ENCODE measurements at places on chromosomes 1 and 21. TPM values are rescaled to one million over a fixed set of nuclear protein-coding genes. Genes with fewer than 3 reads are reported as not detected.

Gene SHISA4
- 12.8 TPM for total RNA-seq

- no peak overlapping the region for H3K27ac ChIP-seq
- H3K36me3 ChIP-seq = no peaks in the 10 kb centered on the region
- no peaks in the 10 kb centered on the region for H3K27me3 ChIP-seq
- peaks cover 15% of the 10 kb centered on the region for H3K4me1 ChIP-seq
Observed at GRCh38 chr1:156845953-156846545, 12.9 kb downstream of the INSRR start.

Gene NSL1
- total RNA-seq = 33.9 TPM

Gene HAX1
- 84.2 TPM for total RNA-seq

Gene S100A8
- 49.2 TPM for total RNA-seq

- H3K27me3 ChIP-seq = no peaks in the 10 kb centered on the region
- H3K4me1 ChIP-seq = peaks cover 5% of the 10 kb centered on the region
- peaks cover 34% of the 10 kb centered on the region for H3K36me3 ChIP-seq
- H3K27ac ChIP-seq = no peak overlapping the region
- DNase-seq = no peak
Observed at GRCh38 chr1:39422614-39423013, 68.8 kb upstream of the BMP8A start.

Gene MAP3K21
- total RNA-seq = 9.0 TPM

- DNase-seq = peak; percentile 22
- peaks cover 49% of the 10 kb centered on the region for H3K4me1 ChIP-seq
- no peaks in the 10 kb centered on the region for H3K36me3 ChIP-seq
Observed at GRCh38 chr1:23343221-23344110, 618 bp downstream of the HNRNPR start.

DNA sequence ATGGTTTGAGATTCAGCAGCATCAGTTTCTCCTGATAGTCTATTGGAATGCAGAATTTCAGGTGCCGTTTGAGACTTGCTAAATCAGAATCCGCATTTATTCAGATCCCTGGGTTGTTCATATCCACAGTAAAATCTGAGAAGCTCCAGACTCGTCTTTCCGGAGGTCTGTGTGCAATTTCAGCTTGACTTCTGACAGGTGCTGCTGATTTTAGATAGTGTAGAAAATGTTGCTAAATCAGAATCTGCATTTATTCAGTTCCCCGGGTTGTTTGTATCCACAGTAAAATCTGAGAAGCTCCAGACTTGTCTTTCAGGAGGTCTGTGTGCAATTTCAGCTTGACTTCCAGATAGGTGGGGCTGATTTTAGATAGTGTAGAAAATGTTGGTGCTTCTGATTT, 113.7 kb downstream of the PAPPA2 start:
- H3K36me3 ChIP-seq = no peaks in the 10 kb centered on the region
- DNase-seq = no peak
- no peak overlapping the region for H3K4me3 ChIP-seq
- H3K27me3 ChIP-seq = no peaks in the 10 kb centered on the region

Gene ROR1
- 27.6 TPM for total RNA-seq

DNA sequence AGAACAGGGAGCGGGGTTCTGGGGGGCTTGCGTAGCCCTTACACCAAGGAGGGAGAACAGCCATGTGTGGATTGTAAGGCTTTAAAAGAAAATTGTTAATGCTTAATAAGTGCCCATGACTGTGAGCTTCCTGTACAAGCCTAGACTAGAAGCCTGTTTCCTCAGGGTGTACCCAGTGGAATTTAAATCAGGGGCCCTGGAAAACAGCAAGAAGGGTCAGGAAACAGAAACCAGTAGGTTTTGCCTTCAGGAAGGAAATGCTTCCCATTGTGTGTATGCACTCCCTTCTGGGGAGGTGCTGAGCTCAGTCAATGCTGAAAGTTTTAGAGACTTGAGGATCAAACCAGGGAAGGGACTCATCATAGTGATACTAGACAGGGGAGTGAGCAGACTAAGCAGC, 12.7 kb downstream of the UTP11 start:
- H3K4me1 ChIP-seq = peaks cover 37% of the 10 kb centered on the region
- no peak overlapping the region for H3K4me3 ChIP-seq
- no peaks in the 10 kb centered on the region for H3K27me3 ChIP-seq

DNA sequence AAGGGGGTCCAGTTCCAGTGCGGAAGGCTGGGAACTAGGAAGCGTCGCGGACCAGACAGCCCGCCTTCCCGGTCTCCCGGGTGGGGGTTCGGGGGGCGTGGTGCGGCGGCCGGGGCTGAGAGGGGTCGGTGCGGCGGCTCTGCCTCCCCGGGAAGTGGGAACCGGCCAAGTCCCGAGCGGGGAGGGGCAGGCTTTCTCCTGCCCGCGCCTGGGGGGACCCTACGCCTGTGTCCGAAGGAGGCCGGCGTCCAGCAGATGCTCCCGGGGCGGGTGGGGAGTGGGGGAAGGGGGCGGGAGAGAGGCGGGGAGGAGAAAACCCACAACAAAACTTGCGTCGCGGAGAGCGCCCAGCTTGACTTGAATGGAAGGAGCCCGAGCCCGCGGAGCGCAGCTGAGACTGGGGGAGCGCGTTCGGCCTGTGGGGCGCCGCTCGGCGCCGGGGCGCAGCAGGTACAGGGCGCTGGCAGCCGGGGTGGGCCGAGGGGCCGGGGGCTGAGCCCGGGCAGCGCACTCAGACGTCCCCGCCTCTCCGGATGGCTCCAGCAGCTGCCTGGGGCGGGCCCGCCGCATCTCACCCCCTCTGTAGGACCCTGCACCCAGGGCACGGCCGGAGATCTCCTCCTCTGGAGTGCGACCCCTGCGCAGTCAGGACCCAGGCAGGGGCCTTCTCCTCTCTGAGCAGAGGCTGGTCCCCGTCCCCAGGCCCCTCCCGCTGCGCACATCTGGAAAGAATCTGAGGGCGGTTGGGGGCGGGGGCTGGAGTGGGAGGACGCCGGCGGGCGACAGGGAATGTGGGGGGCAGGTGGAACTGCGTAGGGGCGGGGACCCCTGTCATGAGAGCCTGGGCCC, at the start of gene PODN:
Gene PODN, plus strand, starts transcription at position 355 of the 849 bp plus-strand sequence. CDS start 7,643 bp downstream, outside the sequence.
- peak within 1 kb of the TSS; percentile 67 for H3K27ac ChIP-seq
- H3K4me1 ChIP-seq = peaks cover 20% of the 10 kb centered on the region
- H3K27me3 ChIP-seq = no peaks in the 10 kb centered on the region
- no peak for DNase-seq
- H3K4me3 ChIP-seq = peak within 1 kb of the TSS; percentile 60

- no peak overlapping the region for H3K4me3 ChIP-seq
- H3K27ac ChIP-seq = no peak overlapping the region
- H3K4me1 ChIP-seq = no peaks in the 10 kb centered on the region
- no peaks in the 10 kb centered on the region for H3K27me3 ChIP-seq
- no peaks in the 10 kb centered on the region for H3K36me3 ChIP-seq
- no peak for DNase-seq
Observed at GRCh38 chr21:17472182-17472581, 40.7 kb upstream of the CXADR start.

DNA sequence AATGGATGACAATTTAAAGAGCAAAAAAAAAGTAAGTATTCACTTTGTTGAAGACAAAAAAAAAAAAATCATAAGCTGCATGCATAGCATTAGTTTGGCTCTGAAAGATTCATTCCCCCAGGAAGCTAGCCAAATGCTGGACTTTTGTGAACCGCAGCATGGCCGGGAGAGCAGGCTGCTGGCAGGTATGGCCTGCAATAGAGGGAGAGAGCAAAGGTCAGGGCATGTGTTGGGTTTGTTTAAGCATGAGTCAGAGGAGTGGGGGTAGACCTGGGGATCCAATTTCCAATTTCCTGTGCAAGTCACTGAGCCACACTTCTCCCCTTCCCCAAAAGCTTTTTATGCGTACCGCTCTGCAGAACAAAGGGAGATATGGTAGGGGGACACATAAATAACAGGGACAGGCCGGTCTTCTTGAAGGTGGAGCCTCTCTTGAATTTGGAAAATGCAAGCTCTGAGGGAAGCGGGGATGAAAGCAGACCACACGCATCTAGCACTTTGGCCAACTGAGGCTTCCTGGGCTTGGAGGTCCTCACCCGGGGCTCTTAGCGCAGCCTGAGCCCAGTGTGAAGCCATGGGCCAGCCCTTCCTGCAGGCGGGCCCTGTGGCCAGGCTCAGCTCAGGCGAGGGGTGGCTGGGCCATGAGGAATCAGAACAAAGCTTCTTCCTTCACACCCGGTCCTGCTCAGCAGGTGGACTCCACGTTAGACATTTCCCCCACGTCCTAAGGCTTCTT, 171.1 kb downstream of the TOMM20 start:
- no peak overlapping the region for H3K4me3 ChIP-seq
- no peak overlapping the region for H3K27ac ChIP-seq
- H3K4me1 ChIP-seq = peaks cover 52% of the 10 kb centered on the region
- no peaks in the 10 kb centered on the region for H3K36me3 ChIP-seq

DNA sequence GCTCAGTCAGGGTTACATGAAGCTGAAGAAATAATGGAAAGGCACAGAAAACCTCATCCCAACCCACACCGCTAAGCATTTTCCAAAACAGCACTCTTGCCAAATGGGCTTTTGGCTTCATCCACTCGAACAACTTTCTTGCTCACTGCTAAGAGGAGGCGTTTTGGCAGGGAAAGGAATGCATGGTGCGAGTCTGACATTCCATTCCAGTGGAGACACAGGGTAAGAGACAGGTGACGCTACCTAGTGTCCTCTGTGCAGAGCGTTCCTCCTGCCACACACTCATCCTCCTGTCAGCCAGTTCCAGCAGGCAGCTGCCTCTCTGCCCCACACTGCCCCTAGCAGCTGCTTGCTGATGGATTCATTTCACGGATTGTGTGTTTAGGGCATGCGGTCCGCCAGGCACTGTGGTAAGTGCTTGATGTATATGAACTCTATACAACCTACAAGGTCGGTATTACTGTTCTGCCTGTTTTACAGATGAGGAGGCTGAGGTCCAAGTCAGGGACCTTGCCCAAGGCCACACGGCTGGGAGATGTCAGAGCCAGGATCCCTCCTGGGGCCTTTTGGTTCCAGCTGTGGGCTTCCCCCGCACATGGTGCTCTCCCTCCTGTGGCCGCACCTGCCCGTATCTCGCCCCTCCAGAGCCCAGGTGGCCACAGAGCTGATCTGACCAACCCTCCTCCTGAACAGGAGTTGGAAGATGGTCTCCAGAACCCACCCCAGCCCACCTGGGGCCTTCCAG, 25.7 kb upstream of the BACE2 start:
- H3K27ac ChIP-seq = no peak overlapping the region
- H3K36me3 ChIP-seq = no peaks in the 10 kb centered on the region
- no peaks in the 10 kb centered on the region for H3K27me3 ChIP-seq
- H3K4me3 ChIP-seq = no peak overlapping the region

Gene OR2T27
- not detected for total RNA-seq

- no peak overlapping the region for H3K27ac ChIP-seq
- no peaks in the 10 kb centered on the region for H3K4me1 ChIP-seq
- H3K27me3 ChIP-seq = no peaks in the 10 kb centered on the region
- DNase-seq = no peak
- H3K4me3 ChIP-seq = no peak overlapping the region
- H3K36me3 ChIP-seq = no peaks in the 10 kb centered on the region
Observed at GRCh38 chr1:99551812-99552614, 93.9 kb upstream of the PALMD start.

- H3K27ac ChIP-seq = no peak overlapping the region
- no peak overlapping the region for H3K4me3 ChIP-seq
- DNase-seq = no peak
Observed at GRCh38 chr1:99675994-99676393, 30.1 kb downstream of the PALMD start.

DNA sequence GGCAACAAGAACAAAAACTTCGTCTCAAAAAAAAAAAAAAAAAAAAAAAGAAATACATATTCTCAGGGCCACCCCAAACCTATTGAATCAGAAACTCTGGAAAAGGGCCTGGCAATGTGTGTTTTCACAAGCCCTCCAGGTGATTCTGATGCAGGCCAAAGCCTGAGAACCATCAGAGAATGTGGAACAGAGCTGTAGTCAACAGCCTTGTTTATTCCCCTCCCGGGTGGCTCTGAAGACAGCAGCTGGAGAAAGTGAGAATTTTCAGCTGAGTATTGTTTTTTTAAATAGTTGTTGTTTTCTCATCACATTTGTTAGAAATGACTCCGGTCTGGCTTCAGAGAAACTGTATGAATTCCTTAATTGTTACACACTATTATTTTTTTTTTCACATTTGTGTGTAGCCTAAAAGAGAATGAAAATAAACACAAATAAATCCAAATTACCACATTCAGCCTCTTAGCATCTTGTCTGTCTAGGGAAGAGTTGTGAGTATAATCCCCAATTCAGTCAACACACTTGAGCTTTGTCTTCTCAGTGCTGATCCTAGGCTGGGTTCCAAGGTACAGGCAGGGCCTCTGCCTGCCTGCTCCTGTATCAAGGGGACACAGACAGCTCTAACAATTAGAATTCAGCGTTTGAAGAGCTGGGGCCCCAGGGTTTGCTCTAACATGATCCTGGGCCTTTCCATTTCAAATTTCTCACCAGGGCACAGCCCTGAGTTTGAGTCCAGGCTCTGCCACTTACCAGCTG, 6.6 kb upstream of the AZIN2 start:
- no peaks in the 10 kb centered on the region for H3K36me3 ChIP-seq
- H3K27ac ChIP-seq = no peak overlapping the region
- no peaks in the 10 kb centered on the region for H3K4me1 ChIP-seq

- H3K4me1 ChIP-seq = no peaks in the 10 kb centered on the region
- no peaks in the 10 kb centered on the region for H3K27me3 ChIP-seq
- no peak for DNase-seq
- H3K27ac ChIP-seq = no peak overlapping the region
- H3K36me3 ChIP-seq = no peaks in the 10 kb centered on the region
Observed at GRCh38 chr1:3054474-3054873, 14.5 kb upstream of the PRDM16 start.

Gene BSND
- under 0.01 TPM for total RNA-seq

DNA sequence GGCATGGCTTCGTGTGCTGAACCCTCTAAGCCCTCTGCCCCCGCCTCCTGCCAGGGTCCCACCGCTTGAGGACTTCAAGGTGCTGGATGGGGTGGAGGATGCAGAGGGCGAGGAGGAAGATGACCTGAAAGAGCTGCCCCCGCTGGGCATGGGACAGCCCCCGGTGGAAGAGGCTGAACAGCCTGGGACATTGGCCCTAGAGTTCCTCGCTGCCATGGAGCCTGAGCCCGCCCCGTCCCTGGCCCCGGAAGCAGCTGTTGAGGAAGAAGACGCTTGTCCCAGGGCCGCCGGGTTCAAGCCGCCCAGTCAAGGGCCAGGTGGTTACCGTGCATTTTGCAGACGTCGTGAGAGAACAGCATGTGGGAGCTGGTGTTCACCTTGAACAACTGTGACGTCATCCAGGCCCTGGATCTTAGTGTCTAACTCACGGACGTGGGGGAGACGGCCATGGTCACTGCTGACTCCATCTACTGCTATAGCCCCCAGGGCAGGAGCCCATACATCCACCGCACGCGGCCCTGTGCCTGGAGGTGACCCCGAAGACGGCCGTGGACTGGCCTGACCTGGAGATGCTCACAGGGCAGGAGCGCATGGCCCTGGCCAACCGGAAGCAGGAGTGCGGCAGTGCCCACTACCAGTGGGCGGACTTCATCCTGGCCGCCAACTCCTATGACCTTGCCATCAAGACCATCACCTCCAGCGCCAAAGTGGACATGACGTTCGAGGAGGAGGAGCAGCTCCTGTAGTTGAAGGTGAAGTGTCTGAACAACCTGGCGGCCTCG, 90.1 kb downstream of the PPP1R12B start:
- peak; percentile 68 for DNase-seq
- no peaks in the 10 kb centered on the region for H3K27me3 ChIP-seq
- no peaks in the 10 kb centered on the region for H3K4me1 ChIP-seq
- no peak overlapping the region for H3K27ac ChIP-seq

GRCh38 chr1:221308534-221309511, 429.6 kb downstream of the HLX start:
- DNase-seq = no peak
- H3K27ac ChIP-seq = no peak overlapping the region
- H3K27me3 ChIP-seq = no peaks in the 10 kb centered on the region
- H3K36me3 ChIP-seq = no peaks in the 10 kb centered on the region
- H3K4me1 ChIP-seq = no peaks in the 10 kb centered on the region

Measured in upper lobe of left lung (tissue), 6 donors.